ACHN (cell line): ENCODE measurements at places on chromosomes 11 and 22.
A peak's percentile ranks its signal among the peaks of the same experiment; 100 is the strongest.

GRCh38 chr11:108316061-108316460 lies 93.2 kb downstream of the ATM start:
- no peak for DNase-seq

DNA sequence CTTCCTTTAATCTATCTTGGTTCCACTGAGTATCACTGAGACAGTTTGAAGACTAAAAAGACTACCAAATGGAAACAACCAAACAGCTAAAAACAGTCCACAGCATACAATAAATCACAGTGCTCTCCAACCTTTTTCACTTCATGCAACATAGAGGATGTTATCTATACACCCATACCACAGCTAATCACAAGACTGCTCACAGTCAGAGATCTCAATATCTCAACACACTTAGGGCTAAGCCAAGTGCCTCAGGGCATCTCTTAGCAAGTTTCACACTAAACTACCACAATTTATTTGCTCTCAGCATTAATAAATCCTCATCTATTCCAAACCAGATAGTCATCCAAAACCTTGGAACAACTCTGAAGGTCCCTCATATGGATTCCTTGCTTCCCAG lies 129.4 kb downstream of the SBF2 start:
- no peak for DNase-seq

GRCh38 chr11:76459299-76459698 lies 14.5 kb downstream of the EMSY start:
- DNase-seq: peak; percentile 11

GRCh38 chr11:35061516-35062440 lies 77.2 kb upstream of the CD44 start:
- DNase-seq: no peak

DNA sequence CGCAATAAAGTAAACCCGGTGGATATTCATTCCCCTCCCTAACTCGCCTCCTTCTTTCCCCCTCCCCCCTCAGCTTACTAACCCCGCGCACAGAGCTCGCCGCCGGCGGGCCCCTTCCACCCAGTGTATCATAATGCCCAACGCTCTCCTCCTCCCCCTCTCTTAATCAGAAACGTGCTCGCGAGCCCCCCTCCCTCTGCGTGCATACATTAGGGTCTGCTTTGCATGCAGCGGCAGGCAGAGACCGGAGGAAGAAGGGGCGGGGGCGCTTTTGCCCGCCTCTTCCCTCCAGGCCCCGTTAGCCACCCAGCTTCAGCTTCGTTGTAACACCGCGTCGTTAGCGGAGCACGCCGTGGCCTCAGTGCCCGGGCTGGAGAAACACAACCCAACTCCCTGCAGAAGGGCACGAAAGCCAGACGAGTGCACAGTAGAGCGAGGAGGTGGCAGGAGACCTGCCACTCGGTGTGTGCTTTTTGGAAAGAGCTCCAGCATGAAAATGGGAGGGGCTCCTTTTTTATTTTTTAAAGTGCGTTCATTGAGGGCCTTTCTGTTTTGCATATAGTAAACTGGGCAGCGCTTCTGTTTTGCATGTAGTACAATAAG lies 901 bp upstream of the KMT2A start:
- peak; percentile 66 for DNase-seq

DNA sequence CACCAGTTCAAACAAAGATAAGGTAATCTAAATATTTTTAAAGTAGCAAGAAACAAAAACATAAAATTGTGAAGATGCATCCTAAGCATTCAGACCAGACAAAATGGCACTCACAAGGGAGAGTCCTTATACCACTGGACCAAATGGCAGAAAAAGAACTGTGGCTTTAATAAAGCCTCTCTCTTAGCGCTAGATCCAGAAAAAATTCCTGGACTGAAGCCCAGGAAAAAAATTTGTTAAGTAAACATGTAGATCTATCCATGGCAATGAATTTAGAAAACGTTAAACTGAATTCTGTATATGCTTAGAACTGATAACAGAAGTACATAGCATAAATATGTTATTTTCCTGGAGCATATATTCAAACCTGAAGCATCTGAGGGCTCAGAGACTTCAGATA lies 11.8 kb upstream of the CD59 start:
- DNase-seq: no peak

DNA sequence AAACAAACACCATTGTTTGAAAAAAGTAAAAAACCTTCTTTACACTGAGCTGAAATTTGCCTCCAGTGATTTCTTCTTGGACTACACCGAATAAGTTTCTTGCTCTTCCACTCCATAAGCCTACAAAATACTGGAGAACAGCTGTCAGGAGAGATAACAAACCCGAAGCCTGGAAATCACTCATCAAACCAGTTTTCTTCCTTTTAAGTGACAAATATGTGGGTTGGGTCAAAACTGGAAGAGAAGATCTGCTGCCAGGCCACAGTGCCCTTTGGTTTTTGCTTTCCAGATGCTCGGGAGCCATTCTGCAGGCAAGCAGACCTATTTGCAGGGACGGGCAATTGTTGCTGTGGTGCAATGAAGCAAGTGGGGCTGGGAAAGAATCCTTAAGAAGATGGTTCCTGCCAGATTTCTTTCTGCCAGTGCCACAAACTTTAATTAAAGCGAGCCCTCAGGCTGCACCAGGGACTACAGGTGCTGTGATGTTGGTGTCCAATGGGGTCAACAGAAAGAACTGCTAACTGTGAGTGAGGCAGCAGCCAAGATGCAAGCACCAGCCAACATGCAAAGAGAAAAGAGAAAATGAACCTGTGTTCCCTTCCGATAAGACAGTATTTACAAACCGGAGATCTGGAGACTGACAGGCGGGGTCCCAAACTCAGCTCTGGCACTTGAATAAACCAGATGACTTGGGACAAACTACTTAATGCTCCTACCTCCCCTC lies 44.8 kb upstream of the SMCO4 start:
- DNase-seq: no peak

GRCh38 chr11:29159552-29160465 lies 857.0 kb downstream of the KCNA4 start:
- DNase-seq: peak; percentile 72

GRCh38 chr11:77789731-77790476 lies 30.6 kb downstream of the RSF1 start:
- DNase-seq: no peak

- no peak for DNase-seq
These were observed 13.2 kb downstream of the PICK1 start for GRCh38 chr22:38070250-38070921.

- no peak for DNase-seq
These were observed 3.3 kb downstream of the PCF11 start for GRCh38 chr11:83159902-83160865.

DNA sequence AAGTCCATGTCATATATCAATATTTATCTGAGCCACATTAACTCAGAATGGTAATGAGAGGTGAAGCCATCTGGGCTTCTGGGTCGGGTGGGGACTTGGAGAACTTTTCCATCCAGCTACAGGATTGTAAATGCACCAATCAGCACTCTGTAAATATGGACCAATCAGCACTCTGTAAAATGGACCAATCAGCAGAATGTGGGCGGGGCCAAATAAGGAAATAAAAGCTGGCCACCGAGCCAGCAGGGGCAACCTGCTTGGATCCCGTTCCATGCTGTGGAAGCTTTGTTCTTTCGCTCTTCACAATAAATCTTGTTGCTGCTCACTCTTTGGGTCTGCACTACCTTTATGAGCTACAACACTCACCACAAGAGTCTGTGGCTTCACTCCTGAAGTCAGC lies 253.4 kb downstream of the JRKL start:
- DNase-seq: no peak

- DNase-seq: no peak
These were observed 23.6 kb upstream of the TMA7B start for GRCh38 chr22:39936523-39937145.

- no peak for DNase-seq
These were observed 16.2 kb upstream of the PVALB start for GRCh38 chr22:36833073-36833472.

GRCh38 chr11:44826922-44827643 lies 100.3 kb downstream of the TSPAN18 start:
- DNase-seq: no peak

- no peak for DNase-seq
These were observed 24.2 kb downstream of the BLID start for GRCh38 chr11:122091835-122092234.

DNA sequence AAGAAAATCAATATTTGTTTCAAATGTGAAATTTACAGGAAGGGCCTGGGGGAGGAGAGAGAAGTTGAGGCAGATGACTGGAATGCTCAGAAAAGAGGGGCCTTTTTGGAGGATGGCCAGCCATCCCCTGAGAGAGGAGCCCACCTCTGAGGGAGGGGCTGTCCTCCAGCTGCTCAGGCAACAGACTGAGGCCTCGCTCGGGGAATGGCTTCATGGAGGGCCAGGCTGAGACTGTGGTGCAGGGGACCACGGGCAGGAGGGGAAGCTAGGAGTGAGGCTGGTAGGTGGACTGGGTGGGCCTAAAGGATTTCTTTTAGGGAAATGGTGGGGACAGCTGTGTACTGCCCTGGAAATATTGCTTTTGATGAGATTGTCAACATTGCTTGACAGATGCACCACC lies 73.5 kb upstream of the CADM1 start:
- no peak for DNase-seq

GRCh38 chr22:46834021-46834737 lies 71.7 kb downstream of the TBC1D22A start:
- DNase-seq: no peak

DNA sequence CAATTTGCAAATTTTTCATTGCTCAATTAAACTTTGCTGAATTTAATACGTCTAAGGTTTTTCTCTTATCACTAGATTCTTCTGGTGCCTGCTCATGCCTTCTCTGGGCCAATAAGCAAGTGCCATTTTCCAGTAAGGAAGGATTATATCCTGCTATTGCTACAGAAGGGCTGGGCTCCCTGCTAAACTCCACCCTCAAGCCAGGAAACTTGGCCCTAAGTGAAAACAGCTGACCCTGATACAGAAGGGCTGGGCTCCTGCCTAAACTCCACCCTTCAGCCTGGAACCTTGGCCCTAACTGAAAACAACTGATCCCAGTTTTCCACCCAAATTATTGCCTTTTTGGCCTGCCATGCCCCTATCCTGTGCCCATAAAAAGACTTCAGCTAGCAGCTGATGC lies 385.3 kb downstream of the DYNC2H1 start:
- no peak for DNase-seq

GRCh38 chr11:81869351-81870065 lies 864.2 kb downstream of the FAM181B start:
- DNase-seq: no peak

DNA sequence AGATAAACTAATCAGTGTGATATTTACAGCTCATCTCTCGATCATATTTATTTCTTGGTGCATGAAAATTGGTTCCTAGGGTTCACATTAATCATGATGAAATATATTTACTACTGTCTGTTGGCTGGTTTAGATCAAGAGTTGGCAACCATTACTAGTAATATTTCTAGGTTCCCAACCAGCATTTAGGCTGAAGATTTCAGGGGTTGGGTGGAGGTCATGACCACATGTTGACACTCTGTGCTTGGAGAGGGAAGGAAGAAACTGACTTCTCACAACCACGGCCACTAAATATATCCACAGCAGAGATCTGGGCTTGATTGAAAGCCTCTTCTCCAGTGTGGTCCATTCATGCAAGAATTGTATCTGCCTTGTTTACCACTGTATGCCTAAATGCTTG lies 87.9 kb downstream of the ALX4 start:
- DNase-seq: no peak
